Myocyte (in vitro differentiated cells): ENCODE measurements at places on chromosomes 1 and 21. TPM values are rescaled to one million over a fixed set of nuclear protein-coding genes. Genes with fewer than 3 reads are reported as not detected.

The GIPC2 gene
- total RNA-seq: 2.2 and 2.3 TPM in 2 replicates

The KRTAP12-2 gene
- total RNA-seq: not detected in 2 replicates

The ASCL5 gene
- total RNA-seq: not detected in 2 replicates

The FAM177B gene
- not detected in 2 replicates for total RNA-seq

The MMEL1 gene
- 0.10 and 0.37 TPM in 2 replicates for total RNA-seq

The CAMK2N1 gene
- total RNA-seq: 8.4 and 11.4 TPM in 2 replicates
